Right hindlimb (tissue), 1 donor: ENCODE measurements at places on chromosomes 13 and 19.

DNA sequence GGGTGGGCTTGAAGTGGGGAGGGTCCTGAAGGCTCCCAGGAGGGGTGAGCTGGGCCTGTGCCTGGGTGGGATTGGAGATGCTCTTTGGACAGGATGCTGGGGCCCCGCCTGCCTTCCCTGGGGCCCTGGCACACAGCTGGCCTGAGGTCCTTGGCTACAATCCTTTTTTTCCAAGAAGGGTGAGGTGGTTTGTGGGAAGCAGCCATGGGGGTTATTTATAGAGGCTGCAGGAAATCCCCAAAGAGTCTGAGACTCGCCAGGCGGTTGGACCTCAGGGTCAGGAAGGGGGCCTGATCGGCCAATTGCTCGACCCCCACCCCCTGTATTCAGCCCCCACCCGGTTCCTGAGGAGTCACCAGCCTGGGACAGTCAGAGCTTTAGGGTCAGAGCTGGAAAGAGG, 10.0 kb downstream of the GTPBP3 start:
- no peak for DNase-seq

GRCh38 chr13:83577183-83577582, 305.1 kb downstream of the SLITRK1 start:
- no peak for DNase-seq

DNA sequence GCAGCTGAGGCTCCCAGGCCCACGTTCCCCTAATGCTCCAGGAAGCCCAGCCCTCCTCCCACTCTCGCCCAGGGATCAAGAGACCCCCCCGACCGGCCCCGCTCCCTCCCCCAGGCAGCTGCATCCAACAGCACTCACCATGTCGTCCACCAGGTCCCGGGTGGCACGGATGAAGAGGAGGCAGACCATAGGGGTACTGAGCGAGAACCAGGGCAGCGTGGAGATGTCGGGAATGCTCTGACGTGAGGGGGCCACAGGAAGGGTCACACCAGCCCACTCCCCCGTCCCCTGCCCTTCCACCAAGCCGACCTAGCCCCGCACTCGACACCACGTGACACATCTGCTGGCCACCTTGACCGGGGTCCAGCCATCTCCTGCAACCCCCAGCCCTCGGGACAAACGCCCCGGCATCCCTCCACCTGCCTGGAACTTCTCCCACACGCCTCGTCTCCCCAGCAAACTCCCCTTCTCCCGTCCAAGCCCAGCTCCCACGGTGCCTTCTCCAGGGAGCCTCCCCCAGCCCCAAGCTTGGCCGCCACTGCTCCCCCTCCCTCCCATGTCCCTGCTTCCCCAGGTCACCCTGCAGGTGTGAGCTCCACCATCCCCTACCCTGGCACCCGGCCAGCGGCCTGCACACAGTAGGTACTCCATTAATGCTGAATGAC, 4.9 kb downstream of the ATP8B3 start:
- DNase-seq = no peak

DNA sequence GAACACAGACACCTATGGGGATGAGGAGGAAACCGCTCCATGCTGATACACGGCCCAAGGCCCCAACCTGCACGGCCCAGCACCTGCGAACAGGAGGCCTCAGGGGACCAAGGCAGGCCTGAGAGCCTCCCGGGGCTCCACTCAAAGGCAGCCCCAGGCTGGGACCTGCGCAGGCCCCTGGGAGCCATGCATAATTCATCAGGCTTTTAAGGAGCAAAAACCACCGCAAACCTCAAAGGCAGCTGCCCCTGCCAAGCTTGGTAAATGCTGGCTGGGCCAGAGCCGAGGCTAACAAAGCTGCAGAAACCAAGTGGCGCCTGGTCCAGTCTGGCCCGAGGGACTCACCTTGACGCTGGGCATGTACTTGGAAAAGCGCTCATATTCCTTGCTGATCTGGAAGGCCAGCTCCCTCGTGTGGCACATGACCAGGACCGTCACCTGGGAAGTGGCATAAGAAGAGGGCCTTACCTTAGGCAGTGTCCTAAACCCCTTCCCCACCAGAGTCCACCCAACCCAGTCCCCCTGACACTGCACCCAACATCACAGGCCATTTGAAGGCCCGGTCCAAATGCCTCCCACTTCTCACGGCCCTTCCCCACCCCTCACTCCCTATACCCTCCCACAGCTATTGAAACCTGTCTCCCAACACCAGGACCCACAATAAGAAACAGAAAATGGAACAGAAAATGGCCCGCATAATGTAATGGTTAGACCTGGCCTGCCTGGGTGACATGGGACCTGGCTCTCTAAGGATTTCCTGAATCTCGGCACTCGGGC, 7.8 kb downstream of the DDX39A start:
- no peak for DNase-seq

- DNase-seq = no peak
Measured at GRCh38 chr13:113272031-113272430, 25.0 kb upstream of the LAMP1 start.

- DNase-seq = peak; percentile 45
Measured at GRCh38 chr19:30742406-30742938, 370.3 kb downstream of the ZNF536 start.

GRCh38 chr19:38727868-38728660, 16.2 kb downstream of the CAPN12 start:
- no peak for DNase-seq

DNA sequence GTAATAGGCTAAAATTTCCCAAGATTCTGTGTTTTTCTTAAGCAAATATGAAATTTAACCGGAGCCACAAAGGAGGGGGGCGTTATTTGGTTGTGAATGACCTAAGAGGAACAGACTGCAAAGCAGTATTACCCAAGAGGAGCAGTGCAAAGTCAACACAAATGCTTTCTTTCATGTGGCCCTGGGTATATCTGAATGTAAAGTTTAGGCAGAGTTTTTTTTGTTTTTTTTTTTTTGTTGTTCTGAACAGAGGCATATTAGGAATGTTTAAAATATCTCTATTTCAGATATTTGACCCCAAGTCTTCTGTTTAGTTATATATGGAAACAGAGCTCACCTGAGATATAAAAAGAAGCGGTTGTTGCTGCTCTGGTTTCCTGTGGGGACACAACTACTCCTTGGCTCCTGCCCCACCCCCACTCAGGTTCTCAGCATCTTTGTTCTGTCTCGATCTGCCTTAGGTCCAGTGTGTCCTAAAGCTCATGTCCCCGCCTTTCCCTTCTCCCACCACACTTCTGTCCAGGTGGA, 220.7 kb downstream of the RFC3 start:
- no peak for DNase-seq

GRCh38 chr13:111259058-111259457, 61.4 kb upstream of the TEX29 start:
- DNase-seq = no peak

DNA sequence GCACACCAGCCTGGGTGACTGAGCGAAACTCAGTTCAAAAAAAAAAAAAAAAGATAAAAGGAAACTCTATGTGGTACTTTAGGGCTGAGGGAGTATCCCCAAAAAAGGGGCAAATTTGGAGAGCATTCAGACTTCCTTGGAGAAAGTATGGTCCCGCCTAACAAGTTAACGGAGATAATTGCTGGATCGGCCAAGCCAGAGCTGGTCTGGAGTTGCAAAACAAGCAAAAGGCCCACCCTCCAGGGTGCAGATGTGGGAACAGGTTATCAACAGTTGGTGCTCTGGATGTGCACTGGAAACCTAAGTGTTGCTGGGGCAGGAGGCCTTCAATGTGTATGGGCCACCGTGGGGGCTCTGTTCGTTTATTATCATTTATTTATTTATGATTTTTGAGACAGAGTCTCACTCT, 2.8 kb downstream of the IQCN start:
- no peak for DNase-seq

DNA sequence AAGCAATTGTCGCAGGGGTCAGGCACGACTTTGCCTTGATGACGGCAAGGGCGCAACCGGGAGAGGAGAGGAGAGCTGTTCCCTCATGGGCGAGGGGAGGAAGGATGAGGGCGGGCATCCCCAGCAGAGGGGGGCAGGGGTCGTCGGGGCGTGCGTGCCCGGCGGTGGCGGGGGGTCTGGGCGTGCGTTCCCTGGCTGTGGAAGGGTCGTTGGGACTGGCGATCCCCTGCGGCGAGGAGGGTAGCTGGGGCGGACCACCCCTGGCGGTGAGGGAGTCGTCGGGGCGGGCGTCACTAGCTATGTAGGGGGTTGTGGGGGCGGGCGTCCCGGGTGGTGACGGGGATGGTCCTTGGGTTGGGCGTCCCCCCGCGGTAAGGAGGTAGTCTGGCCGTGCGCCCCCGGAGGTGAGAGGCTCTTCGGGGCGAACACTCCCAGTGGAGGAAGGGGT, 1.7 kb downstream of the COMP start:
- no peak for DNase-seq

- DNase-seq = no peak
Measured at GRCh38 chr13:48547663-48548092, 14.8 kb upstream of the RCBTB2 start.

DNA sequence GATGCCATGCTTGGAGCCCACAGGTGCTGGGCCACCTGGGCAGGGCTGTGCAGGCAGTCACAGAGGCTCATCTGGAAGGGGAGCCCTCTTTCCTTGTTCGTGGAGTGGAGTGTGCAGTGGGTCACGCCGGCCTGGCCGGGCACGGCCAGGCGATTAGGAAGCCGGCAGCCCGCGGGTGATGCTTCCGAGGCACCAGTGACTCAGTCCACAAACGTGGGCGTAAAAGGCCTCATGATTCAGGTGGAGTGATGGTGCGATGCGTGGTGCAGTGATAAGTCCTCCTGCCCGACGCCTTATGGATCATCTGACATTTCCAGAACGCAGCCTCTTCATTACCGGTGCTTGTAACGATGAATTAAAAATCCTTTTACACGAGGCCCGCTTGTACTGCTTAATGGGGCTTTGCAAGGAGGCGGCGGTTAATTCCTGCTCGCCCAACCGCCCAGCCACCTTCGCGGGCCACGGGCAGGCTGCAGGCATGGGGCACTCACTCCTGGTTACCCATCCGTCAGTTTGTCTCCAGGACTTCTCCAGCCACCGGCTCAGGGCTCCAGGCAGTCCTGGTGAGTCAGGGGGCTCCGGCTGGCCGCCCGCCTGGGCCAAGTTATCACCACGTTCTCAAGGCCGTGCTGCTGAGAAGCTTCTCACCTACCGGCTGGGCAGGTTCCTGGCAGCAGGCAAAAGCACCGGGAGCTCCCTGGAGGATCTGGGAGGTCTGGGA, 172.4 kb downstream of the KDM4B start:
- no peak for DNase-seq

- no peak for DNase-seq
Measured at GRCh38 chr19:42202290-42202880, 15.1 kb downstream of the DEDD2 start.
